ENCODE measurements at places on chromosomes 4 and X.
A peak's percentile ranks its signal among the peaks of the same experiment; 100 is the strongest.

DNA sequence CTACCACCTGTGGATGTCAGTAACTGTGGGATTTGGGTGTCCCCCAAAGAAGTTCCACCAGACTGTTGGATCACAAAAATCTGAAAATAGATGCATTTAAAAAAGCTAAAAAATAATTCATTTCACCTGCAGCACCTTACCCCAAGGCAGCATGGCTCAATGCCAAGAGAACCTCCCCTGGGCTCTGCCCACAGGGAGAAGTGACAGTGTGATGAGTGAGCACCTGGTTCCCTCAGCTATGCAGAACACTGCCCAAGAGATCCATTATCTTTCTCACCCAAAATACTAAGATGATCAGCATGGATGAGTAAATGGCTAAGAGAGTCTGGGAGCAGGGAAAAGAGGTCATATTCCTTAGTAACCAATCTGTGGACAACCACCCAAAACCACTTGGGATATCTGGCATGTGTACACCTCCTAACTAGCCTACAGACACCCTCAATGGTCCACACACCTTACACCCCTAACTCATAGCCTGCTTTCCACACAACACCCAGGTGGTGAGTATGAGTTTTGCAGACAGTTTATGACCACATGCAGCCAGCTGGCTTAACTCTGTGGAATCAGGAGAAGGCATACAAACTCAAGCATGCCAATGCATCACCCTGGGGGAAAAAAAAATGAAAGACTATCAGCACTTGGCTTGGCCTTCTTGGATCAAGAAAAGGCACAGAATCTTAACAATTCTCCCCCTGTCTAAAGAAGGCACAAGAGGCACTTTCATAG is 416.5 kb upstream of the SMIM31 start:
- no peak for DNase-seq

DNA sequence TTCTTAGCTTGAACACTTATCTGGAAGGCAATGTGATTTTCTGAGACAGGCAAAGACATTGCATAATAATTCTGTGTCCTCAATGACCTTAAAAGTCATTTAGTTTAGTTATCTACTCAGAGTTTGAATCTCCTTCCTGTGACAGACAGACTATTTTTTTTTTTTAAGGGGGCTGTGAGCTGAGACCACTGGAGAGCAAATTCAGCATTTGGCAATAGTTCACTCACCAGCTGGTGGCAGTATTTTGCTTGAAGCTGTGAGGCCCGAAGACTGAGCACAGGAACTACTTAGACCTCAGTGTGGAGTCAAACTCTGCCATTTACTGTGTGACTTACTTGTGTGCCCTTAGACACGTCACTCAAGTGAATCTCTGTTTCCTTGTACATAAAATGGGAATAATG is 22.9 kb upstream of the CPE start:
- DNase-seq: no peak

DNA sequence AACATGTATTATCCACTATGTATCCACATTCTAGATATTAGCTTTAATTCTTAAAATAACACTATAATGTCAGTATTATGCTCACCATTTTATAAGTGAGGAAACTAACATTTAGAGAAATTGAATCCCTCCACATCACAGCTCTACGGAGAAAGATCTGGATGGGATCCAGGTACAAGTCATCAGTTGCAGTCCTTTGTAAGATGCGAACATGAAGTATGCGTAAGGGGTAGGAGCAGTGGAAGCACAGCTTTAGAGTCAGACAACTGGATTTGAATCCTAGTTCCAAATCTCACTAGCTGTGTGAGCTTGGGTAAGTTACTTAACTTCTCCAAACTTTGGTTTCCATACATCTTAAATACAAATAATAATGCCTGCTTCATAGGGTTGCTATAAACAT is 162.5 kb downstream of the ATP10D start:
- no peak for DNase-seq

DNA sequence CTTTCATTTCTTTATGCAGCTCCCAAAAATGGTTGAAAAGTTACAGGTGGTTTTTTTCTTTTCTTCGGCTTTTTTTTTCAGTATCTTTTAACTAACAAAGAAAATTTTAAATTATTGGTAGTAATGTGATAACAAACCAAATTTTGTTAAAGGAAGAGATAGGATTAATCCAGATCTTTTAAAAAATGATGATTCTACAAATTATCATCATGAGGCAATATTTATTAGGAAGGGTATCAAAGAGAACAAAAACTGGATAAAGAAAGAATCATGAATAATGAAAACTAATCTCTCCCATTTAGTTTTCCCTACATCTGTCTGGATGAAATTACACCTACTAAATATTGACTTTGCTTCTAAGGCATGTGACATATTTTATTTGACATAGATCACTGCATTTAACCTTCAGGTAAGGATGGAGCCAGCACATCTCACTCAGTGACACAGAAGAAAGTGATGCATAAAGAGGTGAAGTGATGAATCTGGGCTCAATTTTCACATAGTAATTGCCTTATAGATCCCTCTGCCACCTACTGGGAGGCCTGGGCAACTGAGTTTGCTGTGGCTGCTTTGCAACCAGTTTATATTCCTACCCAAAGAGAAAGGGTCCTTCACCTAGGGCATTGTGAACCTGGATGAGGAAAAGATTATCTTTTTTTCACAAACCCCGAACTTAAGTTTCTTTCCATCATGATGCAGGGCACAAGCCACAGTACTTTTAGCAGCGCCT is 155.6 kb downstream of the HNRNPD start:
- no peak for DNase-seq

- DNase-seq: no peak
Observed at GRCh38 chr4:122508083-122508482, 51.6 kb upstream of the IL2 start.

DNA sequence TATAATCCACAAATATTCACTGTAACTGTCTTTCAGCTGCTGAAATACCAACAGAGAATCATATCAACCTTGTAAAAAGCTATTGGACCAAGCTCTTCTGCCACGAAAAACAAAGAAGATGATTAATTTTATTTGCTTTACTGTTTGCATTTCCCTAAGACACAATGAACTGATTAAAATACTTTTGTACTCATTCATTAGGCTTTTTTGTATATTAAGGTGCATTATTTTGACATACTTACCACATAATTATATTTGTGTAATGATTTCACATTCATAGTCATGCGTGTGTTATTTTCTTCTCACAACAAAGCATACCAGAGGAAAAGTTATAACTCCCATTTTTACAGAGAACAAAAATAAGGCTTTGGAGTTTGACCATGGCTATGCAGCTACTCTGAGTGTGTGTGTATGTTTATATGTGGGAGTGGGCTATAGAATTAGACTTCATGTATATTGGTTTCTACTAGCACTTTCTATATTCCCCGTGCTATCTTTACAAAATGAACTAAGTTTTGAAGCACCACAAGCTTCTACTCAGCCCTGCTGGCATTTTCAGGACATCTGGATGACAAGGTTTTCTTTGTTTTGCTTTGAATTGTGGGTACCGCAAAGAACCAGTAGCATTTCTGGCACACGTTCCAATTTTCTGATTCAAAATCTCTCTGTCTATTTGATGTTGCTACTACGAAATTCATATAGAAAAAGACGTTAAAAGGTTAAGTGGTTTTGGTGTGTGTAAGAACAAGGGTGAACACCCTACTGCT is 11.0 kb upstream of the FGF5 start:
- DNase-seq: no peak

DNA sequence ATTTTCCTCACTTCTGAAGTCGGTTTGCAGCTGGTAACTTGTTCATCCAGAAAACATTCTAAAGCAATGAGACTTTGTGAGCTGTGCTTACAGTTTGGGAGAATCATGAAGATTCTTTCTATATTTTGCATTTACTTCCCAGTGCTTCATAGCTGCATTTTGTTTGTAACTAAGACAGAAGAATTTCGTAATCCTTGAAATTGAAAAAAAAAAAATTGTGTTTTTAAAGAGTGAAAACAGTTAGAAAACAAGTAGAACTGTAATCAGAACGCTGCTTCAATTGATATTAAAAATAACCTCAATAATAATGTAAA is 392.4 kb downstream of the UNC5C start:
- DNase-seq: no peak

DNA sequence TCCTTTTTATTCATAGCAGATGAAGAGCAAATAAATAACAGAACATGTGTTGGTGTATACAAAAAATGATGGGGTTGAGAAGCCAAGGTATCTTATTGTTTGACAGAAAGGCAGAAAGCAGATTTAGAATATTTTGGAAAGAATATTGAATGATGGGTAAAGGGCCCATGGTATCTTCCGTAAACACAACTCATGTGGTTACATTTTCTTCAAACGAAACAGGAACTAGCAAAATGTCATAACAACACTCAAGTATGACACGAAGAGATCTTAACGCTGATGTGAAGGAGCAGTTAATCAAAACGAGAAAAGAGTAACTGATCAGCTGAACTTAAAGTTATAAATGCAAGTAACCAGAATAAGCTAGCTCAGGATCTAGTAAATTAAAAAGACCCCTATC is 195.7 kb upstream of the GK2 start:
- no peak for DNase-seq

GRCh38 chr4:25767877-25768725 is 94.7 kb downstream of the SEL1L3 start:
- peak; percentile 20 for DNase-seq

DNA sequence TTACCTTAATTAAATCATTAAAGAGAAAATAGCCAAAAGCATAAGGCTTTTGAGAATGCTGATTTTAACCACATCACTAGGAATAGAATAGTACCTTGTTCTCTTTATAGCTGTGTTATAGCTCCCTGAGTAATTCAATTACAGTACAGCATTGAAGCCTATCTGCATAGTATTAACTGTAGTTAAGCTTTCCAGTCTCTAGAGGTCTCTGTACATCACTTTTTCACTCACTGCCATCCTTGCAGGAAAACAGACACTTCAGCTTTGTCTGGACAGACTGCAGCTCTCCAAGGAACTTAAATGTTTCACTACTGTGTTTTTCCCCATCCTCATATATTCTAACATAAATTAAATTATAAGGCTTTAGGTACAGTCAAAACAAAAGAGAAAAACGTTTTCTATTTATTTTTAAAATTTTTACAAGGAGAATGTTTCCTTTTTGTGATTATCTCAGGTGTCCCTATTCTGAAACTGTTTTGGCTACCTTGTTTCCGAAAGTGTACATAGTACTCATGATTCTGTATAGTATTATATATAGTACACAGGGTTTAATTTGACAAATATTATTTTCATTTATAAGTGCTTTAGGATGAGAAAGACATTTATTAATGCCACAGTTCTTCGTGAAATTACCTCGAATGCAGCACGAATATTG is 407.9 kb downstream of the PCDH18 start:
- DNase-seq: peak; percentile 48

GRCh38 chrX:77793946-77794345 is 7.9 kb upstream of the ATRX start:
- DNase-seq: no peak

GRCh38 chr4:83382850-83383249 is 48.2 kb upstream of the HPSE start:
- DNase-seq: no peak

GRCh38 chrX:44244008-44244407 is 99.5 kb downstream of the EFHC2 start:
- DNase-seq: no peak

DNA sequence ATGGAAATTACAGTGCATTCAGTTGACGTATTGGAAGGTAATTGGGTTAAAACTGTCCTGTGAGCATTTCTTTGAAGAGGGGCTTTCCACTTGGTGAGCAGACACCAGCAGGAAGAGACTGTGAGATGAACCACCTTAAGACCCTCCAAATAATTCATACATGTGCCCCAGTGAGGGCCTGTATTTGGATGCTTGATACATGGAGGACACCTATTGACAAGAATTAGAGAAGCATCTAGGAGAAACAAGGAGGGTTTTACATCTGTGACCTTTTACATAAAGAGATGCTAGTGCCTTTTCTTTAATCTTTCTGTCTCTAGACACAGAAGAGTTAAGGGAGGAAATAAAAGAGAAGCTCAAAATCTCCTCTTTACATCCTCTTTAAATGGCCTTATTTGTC is 1115.3 kb upstream of the IGFBP7 start:
- DNase-seq: no peak

GRCh38 chrX:68684291-68684918 is 36.9 kb downstream of the STARD8 start:
- DNase-seq: no peak

DNA sequence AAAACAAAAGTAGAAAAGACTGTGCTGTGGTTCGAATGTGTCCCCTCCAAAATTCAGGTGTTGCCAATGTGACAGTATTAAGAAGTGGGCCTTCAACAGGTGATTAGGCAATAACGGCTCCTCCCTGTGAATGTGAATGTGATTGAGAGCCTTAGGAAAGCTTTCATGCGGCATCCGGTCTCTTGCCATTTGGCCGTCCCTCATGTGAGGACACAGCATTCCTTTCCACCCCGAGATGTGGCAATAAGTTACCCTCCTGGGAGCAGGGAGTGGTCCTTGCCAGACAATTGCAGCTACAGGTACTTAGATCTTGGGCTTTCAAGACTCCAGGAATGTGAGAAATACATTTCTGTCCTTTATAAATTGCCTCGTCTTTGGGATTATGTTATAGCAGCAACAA is 129.3 kb downstream of the CPEB2 start:
- DNase-seq: no peak

GRCh38 chr4:31968842-31969241 is 1248.7 kb downstream of the PCDH7 start:
- no peak for DNase-seq

DNA sequence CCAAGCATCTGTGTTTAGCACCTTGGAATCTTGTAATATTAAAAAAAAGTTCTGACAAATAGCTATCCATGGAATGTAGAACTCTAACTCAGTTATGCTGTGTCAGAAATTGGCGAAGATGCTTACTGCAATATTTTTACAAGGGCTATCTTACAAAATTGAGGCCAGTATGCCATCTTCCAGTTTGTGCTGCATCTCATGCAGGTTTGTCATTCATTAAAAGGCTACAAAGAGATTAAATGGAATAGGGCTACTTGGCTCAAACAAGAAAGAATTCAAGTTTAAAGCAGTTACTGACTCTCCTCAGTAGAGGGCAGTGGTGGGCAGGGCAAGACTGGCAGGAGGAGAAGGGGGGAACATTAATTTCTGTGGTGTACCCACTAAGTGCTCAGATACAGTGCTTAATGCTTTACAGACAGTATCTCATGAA is 66.5 kb downstream of the SHROOM4 start:
- peak; percentile 7 for DNase-seq

- DNase-seq: no peak
Observed at GRCh38 chrX:18891548-18891945, 92.4 kb downstream of the PHKA2 start.

DNA sequence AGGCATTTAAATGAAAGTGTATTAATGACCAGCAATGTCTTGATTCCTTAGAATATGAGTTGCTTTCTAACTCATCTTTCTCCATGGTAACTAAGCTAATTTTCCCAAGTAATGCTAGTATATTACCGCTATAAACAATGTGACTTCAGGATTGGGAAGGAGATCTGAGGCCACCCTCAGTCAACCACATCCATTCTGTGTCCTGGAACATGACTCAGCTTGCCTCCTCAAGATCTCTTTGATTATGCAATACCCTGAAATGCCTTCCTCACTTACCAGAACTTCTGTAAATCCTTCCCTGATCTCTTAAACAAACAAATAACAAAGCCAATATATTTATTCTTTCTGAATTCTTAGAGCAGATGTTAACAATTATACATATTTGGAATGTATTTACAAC is 1495.5 kb downstream of the PCDH18 start:
- DNase-seq: peak; percentile 1

Measured in HS-27A (cell line).